ENCODE measurements at places on chromosomes 7 and 10. TPM values are rescaled to one million over a fixed set of nuclear protein-coding genes. Genes with fewer than 3 reads are reported as not detected.

GIMAP8 gene
- 104 TPM for total RNA-seq

BLNK gene
- total RNA-seq, result not detected

NOS3 gene
- 67.0 TPM for total RNA-seq

PIK3CG gene
- total RNA-seq, result 12.2 TPM

GRID1 gene
- not detected for total RNA-seq

CYP3A7 gene
- not detected for total RNA-seq

AGBL3 gene
- total RNA-seq, result 1.4 TPM

PRSS2 gene
- total RNA-seq, result not detected
